GM13977 (cell line): ENCODE measurements at places on chromosomes 7 and 10.

- DNase-seq = no peak
Observed at GRCh38 chr7:20095436-20095835, 121.7 kb downstream of the MACC1 start.

DNA sequence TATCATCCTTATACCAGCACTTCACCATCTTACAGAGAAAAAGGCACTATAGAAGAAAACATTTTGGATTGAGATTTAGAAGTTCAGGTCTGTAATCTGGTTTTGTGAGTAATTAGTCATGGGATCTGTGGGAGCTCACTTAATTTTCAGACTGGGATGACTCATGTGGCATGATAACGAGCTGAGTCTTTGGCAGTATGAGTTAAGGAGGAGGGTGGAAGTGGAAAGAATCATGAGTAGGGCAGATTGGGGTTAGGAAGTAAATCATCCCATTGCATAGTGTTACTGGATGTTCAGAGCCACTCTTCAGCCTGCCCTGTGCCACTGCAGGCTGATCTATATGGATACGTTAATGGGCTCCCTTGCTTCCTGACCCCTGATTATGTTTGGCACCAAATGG lies 64.9 kb downstream of the ZNF92 start:
- no peak for DNase-seq

DNA sequence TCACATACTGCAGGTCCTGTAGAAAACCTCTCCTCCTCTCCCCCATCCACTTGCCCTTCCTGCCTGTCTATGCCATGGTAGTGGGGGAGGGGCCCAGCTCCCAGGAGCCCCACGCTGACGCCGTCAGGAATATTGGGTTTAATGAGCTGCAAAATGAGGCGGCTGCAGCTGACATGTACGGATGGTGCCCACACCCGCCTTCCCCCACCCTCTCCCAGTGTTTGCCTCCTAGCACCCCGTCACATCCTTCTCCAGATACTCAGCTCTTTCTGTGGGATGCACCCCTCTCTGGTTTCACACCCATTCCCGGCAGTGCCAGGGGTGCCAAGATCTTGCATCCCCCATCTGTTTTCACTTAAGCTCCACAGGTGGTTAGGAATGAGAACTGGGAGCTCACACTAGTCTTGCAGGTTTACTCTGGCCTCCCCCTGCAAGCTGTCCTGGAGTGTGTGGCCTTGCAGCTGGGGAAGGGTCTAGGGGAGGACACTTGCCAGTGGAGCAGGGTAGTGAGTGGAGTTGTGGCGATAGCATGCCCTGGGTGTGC lies 26.1 kb downstream of the GBX1 start:
- no peak for DNase-seq

DNA sequence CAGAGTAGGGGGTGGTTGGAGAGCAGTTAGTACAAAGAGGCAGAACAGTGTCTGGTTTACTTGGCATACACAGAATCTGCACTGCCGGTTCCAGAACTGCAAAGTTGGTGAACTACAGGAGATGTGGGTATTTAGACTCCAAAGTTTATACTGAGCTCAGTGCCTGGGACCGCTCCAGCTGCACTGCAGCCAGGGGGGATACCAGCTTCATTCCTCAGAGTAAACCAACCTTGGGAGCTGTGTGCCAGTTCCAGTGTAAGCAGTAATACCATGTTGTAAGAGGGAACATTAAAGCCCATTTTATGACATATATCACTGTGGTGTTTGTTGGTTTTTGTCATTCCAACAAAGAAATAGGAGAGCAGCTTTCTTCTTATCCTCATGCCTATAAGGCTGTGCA lies 23.4 kb downstream of the LOXL4 start:
- DNase-seq = no peak

GRCh38 chr10:77527839-77528238 lies 109.8 kb downstream of the KCNMA1 start:
- no peak for DNase-seq

DNA sequence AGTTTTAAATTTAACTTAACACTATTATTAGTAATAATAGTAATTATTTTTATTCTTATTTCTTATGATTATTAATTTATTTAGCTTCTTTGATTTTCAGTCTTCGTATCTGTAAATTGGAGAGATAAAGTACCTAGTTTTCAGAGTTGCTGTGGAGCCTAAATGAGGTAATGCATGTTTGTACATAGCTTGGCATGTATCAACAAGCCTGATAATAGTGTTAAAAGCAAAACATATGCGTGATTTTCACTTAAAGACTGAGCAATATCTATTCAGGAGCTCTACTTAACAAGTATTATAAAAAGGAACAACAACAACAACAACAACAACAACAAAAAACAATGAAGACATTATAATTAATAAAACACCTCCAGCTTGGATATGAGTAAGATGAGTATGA lies 12.4 kb downstream of the CALCR start:
- no peak for DNase-seq

DNA sequence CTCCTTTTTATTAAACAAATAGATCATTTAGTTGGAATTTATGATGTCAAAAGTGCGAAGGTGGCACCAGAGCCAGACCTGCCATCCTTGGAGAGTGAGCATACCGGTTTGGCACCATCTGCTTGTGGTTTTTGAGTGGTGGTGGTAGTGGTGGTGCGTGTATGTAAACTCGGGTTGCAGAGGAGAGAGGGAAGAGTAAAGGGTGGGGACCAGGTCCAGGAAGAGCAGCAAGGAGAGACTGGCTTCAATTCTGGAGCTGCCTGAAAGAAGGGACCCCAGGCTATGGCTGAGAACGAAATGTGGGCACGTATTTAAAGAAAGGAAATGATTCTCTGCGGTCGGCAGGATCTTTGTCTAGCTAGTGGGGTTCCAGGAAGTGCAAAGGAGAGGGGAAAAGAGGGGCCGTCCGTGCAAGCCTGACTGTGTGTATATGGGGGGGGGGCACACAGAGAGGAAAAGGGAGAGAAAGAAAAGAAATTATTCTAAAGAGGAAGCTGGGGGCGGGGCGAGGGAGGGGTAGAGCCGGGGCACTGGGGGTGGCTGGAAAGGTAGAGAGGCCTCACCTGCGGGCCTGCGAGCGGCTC lies 448 bp upstream of the GOLGA7B start:
- no peak for DNase-seq

GRCh38 chr10:60973086-60973485 lies 29.1 kb upstream of the RHOBTB1 start:
- DNase-seq = no peak

- DNase-seq = no peak
Observed at GRCh38 chr10:45460235-45460878, 86.3 kb downstream of the ALOX5 start.

DNA sequence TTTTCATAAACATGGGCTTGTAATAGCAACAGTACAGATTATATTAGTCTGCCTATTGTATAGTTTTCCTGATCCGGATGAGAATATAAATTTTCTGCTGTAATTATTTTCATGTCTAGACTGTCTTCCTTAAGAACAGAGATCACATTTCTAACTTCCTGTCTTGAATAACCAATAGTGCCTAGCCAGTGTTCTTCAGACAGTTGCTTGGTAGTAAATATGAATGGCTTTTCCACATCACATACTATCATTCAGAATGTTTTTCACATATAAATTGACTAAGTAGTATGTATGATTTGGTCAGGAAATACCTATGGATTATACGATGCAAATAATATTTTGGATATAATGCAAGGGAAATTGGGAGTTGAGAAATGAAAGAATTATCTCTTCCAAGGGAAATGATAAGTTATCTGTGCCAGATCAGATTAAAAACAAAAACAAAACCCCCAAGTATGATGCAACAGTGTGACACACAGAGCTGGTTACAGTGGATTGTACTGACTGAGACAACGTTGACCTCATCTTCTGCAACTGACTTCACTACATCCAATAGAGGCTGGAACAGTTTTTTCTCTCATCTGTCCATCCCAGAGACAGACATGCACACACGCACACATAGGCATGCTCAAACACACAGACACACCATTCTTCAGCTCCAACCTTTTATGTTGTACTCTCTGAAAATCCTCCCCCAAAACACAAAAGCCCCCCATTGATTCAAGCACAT lies 16.4 kb downstream of the ITGA8 start:
- DNase-seq = no peak

GRCh38 chr7:2966466-2967078 lies 77.1 kb downstream of the CARD11 start:
- DNase-seq = no peak

DNA sequence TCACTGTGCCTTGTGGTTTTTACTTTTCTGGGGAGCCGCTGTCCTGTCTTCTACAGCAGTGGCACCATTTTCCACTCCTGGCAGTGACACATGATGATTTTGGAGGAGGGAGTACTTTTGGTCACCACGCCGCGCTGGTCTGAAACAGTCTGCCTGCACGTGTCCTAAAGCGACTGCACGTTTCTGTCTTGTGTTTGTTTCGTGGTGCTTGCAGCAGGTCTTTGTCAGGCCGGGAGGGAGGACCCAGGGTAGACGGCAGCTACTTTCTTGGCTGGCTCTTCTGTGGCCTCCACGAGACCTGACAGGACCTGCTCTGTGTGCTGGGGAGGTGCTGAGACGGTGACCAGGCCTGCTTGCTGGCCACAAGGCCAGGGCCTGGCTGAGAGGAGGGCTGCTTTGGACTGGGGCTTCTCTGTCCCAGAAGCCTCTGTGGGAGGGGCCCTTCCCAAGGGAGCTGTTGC lies 82.0 kb downstream of the GLRX3 start:
- DNase-seq = no peak

DNA sequence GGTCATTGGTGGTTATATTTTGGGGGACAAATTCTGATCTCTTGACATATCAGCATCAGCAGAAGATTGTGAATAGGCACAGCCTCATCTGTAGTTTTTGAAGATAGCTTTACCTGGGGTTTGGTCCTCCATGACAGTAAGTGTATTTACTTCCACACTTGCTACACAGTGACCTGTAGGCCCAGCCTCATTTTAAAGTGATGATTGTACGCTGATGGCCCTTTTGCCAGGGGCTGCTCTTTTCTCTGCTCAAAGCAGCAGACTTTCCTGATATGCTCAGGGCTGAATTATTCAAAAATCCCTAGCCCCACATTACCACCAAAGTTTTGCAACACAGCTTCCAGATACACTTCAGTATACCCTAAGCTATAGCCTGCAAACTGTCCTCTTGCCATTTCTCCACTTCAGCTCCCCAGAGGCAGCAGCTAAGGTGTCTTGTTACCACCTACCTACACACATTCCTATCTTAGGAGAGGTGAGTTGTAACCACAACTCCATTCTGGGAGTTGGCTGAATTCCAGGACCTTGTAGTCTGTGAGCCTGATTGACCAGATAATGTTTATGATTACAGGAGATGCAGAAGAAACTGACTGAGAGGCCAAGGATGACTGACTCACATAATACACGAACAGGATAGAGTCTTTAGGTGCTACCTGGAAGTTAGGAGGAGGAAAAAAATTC lies 6.0 kb downstream of the ASB4 start:
- DNase-seq = no peak

- DNase-seq = no peak
Observed at GRCh38 chr7:49635800-49636199, 137.6 kb upstream of the VWC2 start.

- DNase-seq = no peak
Observed at GRCh38 chr10:101071885-101072433, 10.2 kb downstream of the KAZALD1 start.

- DNase-seq = no peak
Observed at GRCh38 chr7:47978790-47979144, 648 bp downstream of the HUS1 start.

DNA sequence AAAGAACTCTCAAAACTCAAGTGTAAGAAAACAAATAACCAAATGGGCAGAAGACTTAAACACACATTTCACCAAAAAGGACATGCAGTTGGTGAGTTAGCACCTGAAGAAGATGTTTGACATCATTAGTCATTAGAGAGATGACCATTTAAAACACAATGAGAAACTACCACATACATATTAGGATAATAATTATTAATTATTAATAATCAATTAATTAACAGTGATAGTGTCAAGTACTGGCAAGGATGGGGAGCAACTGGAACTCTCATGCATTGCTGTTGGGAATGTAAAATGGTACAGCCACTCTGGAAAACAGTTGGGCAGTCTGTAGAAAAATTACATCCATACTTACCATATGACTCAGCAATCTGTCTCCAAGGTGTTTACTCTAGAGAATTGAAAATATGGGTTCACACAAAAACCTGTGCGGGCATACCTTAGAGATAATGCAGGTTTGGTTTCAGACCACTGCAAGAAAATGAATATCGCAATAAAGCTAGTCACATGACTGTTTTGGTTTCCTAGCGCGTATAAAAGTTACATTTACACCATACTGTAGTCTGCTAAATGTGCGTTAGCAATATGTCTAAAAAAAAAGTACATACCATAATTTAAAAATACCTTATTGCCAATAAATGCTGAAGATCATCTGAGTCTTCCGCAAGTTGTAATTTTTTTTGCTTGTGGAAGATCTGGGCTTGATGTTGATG lies 30.3 kb downstream of the ARID5B start:
- no peak for DNase-seq

DNA sequence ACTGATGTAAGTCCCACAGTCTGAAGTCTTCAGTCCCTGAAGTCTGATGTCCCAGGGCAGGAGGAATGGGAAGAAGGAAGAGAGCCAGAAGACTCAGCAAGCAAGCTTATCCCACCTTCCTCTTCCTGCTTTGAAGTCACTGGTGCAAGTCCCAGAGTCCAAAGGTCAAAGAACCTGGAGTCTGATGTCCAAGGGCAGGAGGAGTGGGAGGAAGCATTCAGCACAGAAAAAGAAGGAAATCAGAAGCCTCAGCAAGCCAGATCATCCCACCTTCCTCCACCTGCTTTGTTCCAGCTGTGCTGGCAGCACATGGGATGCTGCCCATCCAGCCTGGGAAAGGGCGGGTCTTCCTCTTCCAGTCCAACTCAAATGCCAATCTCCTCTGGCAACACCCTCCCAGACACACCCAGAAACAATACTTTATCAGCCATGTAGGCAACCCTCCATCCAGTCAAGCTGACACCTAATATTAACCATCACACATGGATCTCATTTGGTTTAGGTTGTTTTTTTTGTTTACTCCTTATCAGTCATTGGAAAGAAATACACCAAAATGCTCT lies 50.9 kb downstream of the ADAM12 start:
- no peak for DNase-seq

DNA sequence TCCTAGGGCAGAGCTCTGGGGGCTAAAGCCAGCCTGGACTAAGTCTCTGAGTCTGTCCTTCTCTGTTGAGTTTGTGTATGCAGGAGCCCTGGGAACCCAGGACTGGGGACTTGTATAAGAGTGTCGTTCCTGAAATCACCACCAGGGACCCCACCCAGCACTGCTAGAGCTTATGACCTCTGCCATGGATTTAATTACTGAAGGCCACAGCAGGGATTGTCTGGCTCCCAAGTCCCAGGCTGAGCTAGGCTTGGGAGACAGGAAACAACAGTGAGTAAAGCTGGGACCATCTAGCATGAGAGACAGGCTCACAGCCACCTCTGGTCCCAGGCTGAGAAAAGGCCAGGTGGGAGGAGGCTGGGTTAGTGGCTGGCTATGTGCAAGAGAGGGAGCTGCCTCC lies 1.4 kb upstream of the TSPAN15 start:
- DNase-seq = peak; percentile 51

DNA sequence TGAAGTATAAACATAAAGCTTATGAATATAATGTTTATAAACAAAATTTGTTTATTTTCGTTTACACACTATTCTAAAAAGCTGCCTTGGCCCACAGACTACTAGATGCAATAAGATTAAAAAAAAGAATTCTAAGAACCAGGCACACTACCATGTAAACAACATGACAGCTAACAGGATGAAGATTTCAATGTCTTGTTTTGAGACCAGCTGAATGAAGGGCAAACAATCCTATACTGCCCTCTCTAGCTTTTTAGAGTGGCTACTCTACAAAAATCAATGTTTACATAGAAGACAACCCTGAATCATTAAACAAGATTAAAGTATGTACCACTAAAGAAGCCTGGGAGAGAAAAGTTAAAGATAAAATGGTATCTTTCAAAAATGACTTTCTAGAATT lies 38.6 kb downstream of the SLC25A40 start:
- DNase-seq = no peak
